Left forelimb (tissue), 1 donor: ENCODE measurements at places on chromosomes 6 and 20.

DNA sequence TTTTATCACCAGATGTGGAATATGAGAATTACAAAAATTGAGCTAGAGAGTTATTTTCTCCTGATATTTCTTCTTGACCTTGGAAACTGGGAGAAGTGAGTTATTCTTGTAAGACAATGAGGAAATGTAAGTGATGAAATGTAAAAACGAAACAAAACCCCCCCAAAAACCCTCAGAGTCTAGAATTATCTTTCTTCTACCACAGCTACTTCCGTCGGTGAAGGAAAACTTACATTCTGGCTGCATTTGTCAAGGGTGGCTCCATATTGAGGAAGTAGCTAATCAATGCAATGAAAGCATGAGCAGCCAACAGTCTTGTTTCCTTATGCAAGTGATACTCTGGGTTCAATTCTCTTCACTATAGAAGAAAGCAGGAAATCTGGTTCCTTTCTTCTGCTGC is 661.7 kb upstream of the CITED2 start:
- DNase-seq = no peak

GRCh38 chr6:70834520-70834919 is 122.3 kb downstream of the B3GAT2 start:
- DNase-seq = no peak

- DNase-seq = no peak
Observed at GRCh38 chr6:16979677-16980370, 122.0 kb upstream of the STMND1 start.

DNA sequence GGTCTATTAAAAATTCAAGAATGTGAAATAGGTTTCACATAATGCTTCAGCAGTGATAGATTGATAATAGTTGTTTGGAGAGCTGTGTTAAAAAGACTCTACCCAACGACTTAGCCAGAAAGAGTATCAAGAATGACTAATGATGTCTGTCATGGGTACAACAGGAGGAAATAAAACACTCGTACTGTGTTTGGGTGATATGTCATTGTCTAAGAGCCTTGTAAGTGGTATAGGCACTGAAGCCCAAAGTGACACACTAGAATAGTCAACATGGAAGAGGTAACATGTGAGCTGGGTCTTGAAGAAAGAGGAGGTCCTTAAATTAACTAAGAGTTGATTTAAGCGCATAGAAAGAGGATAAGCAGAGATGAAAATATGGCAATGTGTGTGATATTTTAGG is 471.8 kb upstream of the MAN1A1 start:
- no peak for DNase-seq
